ENCODE measurements at places on chromosomes 2 and 18. TPM values are rescaled to one million over a fixed set of nuclear protein-coding genes. Genes with fewer than 3 reads are reported as not detected.

GRCh38 chr2:215002500-215002899 is 135.9 kb downstream of the ABCA12 start:
- no peaks in the 10 kb centered on the region for H3K36me3 ChIP-seq
- H3K27ac ChIP-seq, result no peak overlapping the region
- DNase-seq, result peak; percentile 20
- no peaks in the 10 kb centered on the region for H3K27me3 ChIP-seq
- H3K4me1 ChIP-seq, result peaks cover 12% of the 10 kb centered on the region
- H3K4me3 ChIP-seq, result no peak overlapping the region

The CDH20 gene
- 0.63 TPM for total RNA-seq

The CYP27C1 gene
- 10.1 TPM for total RNA-seq

DNA sequence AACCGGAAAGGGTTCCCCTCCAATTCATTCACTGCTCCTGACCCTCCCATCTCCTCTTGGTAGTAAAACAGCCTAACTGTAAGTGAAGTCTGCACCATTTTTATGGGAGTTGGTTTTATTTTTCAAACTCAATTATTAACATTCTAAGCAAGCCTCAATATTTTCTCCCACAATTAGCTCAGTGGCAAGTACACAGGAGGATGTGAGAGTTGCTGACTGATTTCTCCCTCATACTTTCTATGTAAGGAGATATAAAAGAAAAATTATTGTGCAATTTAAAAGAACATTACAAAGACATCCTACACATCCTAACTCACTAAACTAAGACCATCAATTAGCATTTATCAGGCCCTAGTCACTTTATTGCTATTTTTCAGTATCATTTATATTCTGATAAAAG is 73.9 kb downstream of the PIAS2 start:
- no peak overlapping the region for H3K4me3 ChIP-seq
- peaks cover 4% of the 10 kb centered on the region for H3K36me3 ChIP-seq
- no peak for DNase-seq
- no peaks in the 10 kb centered on the region for H3K4me1 ChIP-seq
- H3K27me3 ChIP-seq, result no peaks in the 10 kb centered on the region

The ONECUT2 gene
- total RNA-seq, result 8.2 TPM

The NPPC gene
- 16.5 TPM for total RNA-seq

GRCh38 chr18:41905786-41906527 is 49.1 kb upstream of the PIK3C3 start:
- H3K4me3 ChIP-seq, result no peak overlapping the region
- no peak overlapping the region for H3K27ac ChIP-seq
- no peak for DNase-seq
- H3K4me1 ChIP-seq, result peaks cover 3% of the 10 kb centered on the region

GRCh38 chr2:33347856-33348255 is 128.6 kb upstream of the RASGRP3 start:
- no peaks in the 10 kb centered on the region for H3K36me3 ChIP-seq
- H3K27ac ChIP-seq, result no peak overlapping the region
- DNase-seq, result no peak
- H3K4me1 ChIP-seq, result no peaks in the 10 kb centered on the region

DNA sequence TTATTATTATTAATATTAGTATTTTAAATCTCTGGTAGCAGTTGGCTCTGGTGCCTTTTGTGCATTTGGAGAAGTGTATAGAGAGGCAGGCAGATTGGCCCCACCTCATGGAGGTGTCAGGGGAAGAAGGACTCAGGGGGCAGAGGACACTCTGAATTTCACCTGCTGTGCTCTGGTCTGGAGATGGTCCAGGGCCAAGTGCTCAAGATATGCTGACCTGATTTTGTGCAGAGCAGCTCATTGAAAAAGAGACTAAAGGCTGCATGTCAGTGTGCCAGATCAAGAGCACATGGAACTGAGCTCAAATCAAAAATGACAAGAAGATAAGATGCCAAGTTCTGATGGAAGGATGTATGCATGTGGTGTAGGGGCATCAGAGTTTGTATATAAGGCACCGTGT is 323.6 kb upstream of the TNP1 start:
- no peaks in the 10 kb centered on the region for H3K27me3 ChIP-seq
- peaks cover 12% of the 10 kb centered on the region for H3K4me1 ChIP-seq
- DNase-seq, result no peak
- no peak overlapping the region for H3K27ac ChIP-seq
- H3K4me3 ChIP-seq, result no peak overlapping the region
- H3K36me3 ChIP-seq, result no peaks in the 10 kb centered on the region

- H3K27ac ChIP-seq, result peak overlapping the region; percentile 55
- peaks cover 36% of the 10 kb centered on the region for H3K36me3 ChIP-seq
- H3K27me3 ChIP-seq, result no peaks in the 10 kb centered on the region
- H3K4me3 ChIP-seq, result no peak overlapping the region
Measured at GRCh38 chr2:61439241-61440002, 31.5 kb downstream of the USP34 start.

The ACADL gene
- not detected for total RNA-seq

The TLX2 gene
- not detected for total RNA-seq

GRCh38 chr2:180678625-180678972 is 301.8 kb upstream of the UBE2E3 start:
- no peak overlapping the region for H3K27ac ChIP-seq
- peaks cover 7% of the 10 kb centered on the region for H3K4me1 ChIP-seq
- H3K4me3 ChIP-seq, result no peak overlapping the region
- no peaks in the 10 kb centered on the region for H3K27me3 ChIP-seq

DNA sequence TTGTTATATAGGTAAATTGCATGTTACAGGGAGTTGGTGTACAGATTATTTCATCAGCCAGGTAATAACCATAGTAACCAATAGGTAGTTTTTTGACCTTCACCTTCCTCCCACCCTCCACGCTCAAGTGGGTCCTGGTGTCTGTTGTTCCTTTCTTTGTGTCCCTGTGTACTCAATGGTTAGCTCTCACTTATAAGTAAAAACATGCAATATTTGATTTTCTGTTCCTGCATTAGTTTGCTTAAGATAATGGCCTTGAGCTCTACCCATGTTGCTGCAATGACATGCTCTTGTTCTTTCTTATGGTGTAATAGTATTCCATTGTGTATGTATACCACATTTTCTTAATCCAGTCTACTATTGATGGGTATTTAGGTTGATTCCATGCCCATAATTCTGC is 233.7 kb upstream of the EPC2 start:
- H3K4me3 ChIP-seq, result no peak overlapping the region
- DNase-seq, result no peak
- H3K36me3 ChIP-seq, result peaks cover 16% of the 10 kb centered on the region
- no peaks in the 10 kb centered on the region for H3K27me3 ChIP-seq

- H3K27me3 ChIP-seq, result no peaks in the 10 kb centered on the region
- no peak overlapping the region for H3K4me3 ChIP-seq
- no peaks in the 10 kb centered on the region for H3K36me3 ChIP-seq
- no peak overlapping the region for H3K27ac ChIP-seq
- H3K4me1 ChIP-seq, result no peaks in the 10 kb centered on the region
Measured at GRCh38 chr2:46530639-46531038, 51.3 kb downstream of the TMEM247 start.

GRCh38 chr2:158315803-158316414 is 140.6 kb downstream of the CCDC148 start:
- H3K27me3 ChIP-seq, result no peaks in the 10 kb centered on the region
- no peak overlapping the region for H3K4me3 ChIP-seq
- H3K4me1 ChIP-seq, result peaks cover 5% of the 10 kb centered on the region
- DNase-seq, result no peak
- no peak overlapping the region for H3K27ac ChIP-seq

DNA sequence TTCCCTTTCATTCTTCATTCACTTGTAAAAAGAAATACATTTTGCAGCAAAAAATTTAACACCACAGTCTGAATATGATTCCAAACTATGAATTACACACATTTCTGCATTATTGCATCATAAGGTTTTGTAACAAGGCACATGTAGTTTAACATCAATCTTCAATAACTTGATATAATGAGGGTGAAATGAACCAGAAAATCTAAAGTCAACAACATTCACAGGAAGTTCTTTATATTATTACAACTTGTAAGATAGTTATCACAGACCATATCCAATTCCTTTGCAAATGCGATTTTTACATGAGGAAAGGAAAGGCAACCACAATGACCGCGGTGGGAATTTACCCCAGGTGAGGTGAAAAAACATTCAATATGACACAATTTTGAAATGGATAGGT is 213.3 kb downstream of the NAPG start:
- H3K4me3 ChIP-seq, result no peak overlapping the region
- H3K4me1 ChIP-seq, result no peaks in the 10 kb centered on the region
- H3K27me3 ChIP-seq, result no peaks in the 10 kb centered on the region
- peaks cover 14% of the 10 kb centered on the region for H3K36me3 ChIP-seq
- H3K27ac ChIP-seq, result no peak overlapping the region

The TSPYL6 gene
- total RNA-seq, result not detected

The FER1L5 gene
- total RNA-seq, result 0.89 TPM

The INSIG2 gene
- total RNA-seq, result 13.0 TPM

- H3K36me3 ChIP-seq, result no peaks in the 10 kb centered on the region
- H3K4me3 ChIP-seq, result peak overlapping the region; percentile 83
- H3K27ac ChIP-seq, result no peak overlapping the region
- no peak for DNase-seq
- peaks cover 13% of the 10 kb centered on the region for H3K4me1 ChIP-seq
Measured at GRCh38 chr2:31137211-31138036, 816 bp downstream of the GALNT14 start.

DNA sequence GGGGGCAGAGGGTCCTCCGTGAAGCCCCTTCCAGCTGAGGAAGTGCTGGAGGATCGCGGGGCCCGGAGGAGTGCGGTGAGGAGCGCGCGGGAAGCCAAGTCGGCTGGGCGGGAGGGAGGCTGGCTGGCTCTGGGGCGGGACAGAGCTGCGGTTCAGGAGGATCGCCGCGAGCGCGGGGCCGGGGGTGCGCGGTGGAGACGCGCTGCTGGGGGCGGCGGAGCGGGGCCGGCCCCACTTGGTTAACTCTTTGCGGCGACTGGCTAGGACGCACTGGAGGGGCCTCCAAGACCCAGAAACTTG is 464 bp downstream of the CYBRD1 start:
- DNase-seq, result no peak
- peaks cover 25% of the 10 kb centered on the region for H3K4me1 ChIP-seq
- H3K4me3 ChIP-seq, result peak overlapping the region; percentile 97

GRCh38 chr2:145108959-145109710 is 589.2 kb upstream of the ZEB2 start:
- no peak overlapping the region for H3K4me3 ChIP-seq
- DNase-seq, result no peak
- no peaks in the 10 kb centered on the region for H3K27me3 ChIP-seq
- peaks cover 32% of the 10 kb centered on the region for H3K4me1 ChIP-seq
- H3K36me3 ChIP-seq, result no peaks in the 10 kb centered on the region
